Left cardiac atrium (tissue), 4 donors: ENCODE measurements at places on chromosomes 11 and 22. TPM values are rescaled to one million over a fixed set of nuclear protein-coding genes. Genes with fewer than 3 reads are reported as not detected.

DNA sequence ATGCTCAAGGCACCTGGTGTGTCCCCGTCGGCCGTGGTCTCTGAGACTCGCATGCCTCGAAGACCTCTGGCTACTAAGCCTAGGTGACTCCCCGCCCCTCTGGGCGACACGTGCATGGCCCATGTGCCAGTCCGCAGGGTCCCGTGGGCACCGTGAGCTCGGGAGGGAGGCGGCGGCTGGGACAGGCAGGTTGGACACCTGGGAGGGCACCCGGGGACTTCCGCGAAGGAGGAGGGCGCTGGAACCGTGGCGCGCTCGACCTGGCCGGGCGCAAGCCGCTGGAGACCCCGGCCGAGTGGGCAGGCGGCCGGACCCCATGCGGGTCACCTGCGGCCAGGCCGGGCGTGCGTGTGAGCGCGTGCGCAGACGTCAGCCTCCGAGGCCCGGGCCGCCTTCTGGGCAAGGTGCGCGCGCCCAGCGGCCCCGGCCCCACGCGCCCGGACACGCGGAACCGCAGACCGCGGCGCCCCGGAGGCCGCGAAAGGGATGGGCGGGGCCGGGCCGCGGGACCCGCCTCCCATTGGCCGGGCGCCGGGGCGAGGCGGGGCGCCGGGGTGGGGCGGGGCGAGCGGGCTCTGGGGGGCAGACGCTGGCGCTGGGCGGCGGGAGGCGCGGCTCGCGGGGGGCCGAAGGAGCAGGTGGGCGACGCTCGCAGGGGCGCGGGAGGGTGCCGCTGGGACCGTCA, 579 bp upstream of the RASD2 start:
- DNase-seq = peak; percentile 59

- no peak for DNase-seq
Observed at GRCh38 chr11:65850217-65851082, 7.5 kb downstream of the CFL1 start.

DNA sequence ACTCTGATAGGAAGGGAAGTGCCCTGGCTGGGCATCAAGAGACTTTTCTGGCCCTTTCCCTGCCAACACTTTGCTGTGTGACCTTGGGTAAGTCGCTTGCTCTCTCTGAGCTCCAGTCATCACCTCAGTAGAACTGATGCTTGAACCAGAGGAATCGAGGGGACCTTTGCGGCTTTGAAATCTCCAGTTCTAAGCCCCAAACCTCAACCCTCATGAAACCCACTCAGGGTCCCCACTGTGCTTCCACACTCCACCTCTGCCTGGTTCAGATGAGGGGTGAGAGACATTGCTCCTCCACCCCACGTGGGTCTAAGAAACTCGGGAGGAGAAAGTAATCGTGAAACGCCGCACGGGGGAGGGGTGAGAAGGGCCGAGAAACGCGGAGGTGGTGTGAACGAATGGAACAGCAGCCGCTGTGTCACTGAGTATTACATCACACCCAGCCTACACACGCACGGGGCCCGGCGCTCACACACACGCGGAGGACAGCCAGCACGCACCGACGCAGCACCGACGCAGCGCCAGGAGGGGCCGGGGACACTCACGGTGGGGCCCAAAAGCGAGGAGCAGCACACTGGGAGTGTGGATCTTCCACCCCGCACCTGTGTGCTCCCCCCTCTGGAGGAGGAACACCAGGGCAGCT, 4.3 kb downstream of the RTN4RL2 start:
- no peak for DNase-seq

- no peak for DNase-seq
Observed at GRCh38 chr11:655036-655726, 18.1 kb downstream of the DRD4 start.

DNA sequence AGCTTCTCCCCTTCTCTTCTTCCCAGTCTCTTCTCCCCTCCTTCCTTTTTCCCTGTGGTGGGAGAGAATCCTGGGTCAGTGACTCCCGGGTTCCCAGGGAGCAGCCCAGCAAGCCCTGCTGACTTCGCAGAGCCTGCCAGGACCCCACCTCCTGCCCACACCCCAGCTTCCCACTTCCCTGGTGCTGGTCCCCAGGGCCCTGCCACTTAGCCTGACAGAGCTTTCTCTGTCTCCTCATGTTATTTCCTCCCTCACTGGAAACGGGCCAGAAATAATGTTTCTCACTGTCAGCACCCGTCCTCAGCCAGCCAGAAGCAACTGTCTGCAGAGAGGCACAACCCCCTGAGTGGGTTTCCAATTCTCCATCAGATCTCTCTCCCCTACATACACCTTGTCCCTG, 27.1 kb downstream of the C11orf96 start:
- peak; percentile 55 for DNase-seq

CHEK2 gene
- total RNA-seq = 2.9 TPM

- no peak for DNase-seq
Observed at GRCh38 chr11:45091563-45092403, 54.7 kb upstream of the PRDM11 start.

SLC35F2 gene
- 5.3 TPM for total RNA-seq

DNA sequence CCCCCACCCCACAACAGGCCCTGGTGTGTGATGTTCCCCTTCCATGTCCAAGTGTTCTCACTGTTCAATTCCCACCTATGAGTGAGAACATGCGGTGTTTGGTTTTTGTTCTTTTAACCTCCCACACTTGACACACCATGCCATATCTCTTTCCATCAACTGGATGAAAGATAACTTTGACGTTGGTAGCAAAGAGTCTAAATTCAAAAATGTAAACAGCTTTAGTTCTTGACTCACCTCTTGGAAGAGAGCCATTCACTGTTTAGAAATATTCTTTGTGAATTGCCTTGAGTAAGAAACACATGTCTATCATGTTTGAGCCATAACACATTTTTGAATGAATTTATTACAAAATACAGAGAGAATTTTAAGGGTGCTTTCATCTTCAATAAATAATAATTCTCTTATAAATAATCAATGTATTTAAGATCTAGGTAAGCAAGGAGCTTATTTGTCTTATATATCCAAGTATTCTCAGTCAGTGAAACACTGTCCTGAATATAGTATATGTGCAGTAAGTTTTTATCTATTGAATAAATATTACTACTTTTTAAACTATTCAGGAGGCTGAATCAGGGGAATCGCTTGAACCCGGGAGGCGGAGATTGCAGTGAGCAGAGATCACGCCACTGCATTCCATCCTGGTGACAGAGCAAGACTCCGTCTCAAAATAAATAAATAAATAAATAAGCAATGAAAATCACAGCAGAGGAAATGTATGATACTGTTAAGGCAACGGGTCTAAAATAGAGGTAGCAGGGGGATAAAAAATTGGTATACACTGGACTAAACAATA, 6.7 kb downstream of the CARD18 start:
- DNase-seq = no peak

POGLUT3 gene
- 22.5 TPM for total RNA-seq

- peak; percentile 33 for DNase-seq
Observed at GRCh38 chr11:57131080-57131790, 50.5 kb upstream of the LRRC55 start.

- DNase-seq = peak; percentile 91
Observed at GRCh38 chr11:94926698-94927237, 46.6 kb downstream of the CWC15 start.

DNA sequence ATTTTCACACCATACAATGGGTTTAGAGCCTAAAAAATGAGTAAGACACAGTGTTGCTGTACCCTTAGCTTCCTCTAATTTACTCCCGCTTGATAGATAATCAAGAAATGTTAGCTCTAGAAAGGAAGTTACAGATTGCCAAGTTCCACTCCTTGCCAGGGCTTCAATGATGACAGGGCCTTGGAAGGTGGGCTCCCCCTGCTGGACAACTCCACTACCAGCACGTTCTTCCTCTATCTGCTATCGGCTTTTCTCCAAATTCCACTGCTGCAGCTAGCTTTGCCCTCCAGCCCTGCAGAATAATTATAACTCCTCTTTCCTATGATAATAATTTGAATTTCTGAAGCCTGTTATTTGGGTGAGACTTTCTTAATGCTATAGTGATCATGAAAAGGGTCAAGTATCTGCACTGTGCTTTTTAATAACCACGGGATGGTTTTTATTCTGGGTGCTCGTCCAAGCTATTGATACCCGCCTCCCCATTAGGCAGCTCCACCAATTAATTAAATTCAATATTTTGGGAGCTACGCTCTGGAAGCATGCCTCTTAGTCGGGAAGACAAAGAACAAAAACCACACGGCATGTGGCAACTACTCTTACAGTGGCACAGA, 9.0 kb downstream of the SYN3 start:
- DNase-seq = peak; percentile 81

GRCh38 chr11:75431533-75432525, 1.2 kb downstream of the KLHL35 start:
- DNase-seq = no peak

DNA sequence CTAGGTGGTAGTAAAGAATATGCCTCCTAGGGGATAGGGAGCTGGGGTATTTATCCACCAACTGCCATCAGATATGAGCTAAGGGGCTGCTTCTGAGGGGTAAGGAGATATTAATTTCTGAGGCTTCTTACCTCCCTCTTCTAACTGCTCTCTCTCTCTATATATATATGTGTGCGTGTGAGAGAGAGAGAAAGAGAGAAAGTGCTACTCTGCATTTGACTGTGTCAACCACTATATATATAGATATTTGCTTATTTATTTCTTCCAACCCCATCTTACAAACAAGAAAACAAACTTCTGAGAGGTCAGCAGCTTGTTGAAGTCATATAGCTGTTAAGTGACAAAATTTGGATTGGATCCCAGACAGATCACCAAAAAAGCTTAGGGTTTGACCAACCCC, 5.9 kb upstream of the HEPACAM start:
- DNase-seq = no peak

DNA sequence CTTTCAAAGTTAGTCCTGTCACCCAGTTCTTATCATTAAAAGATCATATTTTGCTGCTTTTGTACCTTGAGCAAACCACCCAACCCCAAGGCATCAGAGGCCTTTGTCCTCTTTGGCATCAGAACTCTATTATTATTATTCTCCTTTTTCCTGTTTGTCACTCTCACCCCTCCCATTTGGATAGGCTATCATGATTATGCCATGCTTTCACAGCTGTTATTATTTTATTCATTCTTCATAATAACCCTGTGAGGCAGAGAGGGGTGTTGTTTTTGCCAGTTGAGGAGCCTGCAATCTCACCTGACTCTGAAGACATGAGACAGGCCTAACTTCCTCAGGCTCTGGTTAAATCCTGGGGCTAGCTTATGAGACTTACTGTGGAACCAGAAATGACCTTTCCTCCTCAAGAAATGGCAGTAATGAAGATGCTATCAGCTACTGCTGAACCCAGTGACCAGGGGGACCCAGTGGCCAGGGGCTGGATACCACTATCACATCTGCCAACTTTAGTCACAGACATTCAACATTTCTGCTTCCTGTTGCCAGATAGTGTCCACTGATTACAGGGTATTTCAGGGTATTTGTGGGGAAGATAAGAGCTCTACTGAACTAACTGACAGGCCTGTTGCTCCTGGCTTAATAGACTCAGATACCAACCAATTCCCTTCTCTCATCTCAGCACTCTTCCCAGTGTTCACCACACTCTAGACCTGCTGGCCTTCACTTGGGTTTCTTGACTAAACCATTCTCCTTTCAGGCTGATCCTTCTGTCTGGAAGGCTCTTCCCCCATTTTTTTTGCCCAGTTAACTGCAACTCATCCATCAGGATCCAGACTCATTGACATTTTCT, 11.8 kb upstream of the SWAP70 start:
- DNase-seq = no peak

MYOD1 gene
- not detected for total RNA-seq

- no peak for DNase-seq
Observed at GRCh38 chr11:73623686-73624085, 22.7 kb upstream of the PLEKHB1 start.

DNA sequence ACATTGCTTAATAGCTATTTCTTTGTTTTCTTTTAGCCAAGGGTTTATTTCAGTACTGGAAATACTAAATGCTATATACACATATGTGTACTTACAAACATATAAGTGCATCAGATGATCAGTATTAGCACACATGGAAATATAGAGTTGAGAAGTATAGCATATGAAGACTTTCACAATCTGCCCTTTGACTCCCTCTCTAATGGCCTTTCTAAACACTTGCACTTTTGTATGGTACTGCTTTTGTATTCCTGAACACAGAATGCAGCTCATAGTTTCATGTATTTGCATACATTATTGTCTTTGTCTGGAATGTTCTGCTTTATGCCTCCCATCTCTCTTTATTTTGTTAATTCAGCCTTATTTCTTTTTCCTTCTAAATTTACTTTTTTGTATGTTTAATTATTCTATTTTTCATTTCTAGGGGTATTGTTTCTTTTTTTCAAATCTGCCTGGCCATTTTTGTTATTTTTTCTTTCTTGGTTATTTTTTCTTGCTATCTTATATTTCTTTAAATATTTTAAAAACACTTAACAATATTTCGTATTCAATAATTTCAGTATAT, 28.8 kb downstream of the ACER3 start:
- no peak for DNase-seq

MS4A15 gene
- not detected for total RNA-seq

DNA sequence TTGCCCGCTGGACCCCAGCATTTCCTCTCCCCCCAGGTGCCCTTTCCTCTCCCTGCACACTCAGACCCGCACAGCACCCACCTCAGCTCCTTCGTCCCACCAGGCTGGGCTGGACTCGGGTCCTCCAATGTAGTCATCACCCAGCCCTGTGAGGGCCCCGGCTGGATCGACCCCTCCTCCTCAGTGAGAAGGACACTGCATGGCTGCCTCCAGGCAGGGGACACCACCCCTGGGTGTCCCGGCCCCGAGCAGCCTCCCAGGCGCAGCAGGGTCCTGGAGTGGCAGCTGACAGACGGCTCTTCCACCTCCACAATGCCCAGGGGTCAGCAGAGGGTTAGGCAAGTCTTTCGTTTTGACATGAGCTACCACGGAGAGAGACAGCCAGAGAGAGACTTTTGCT, 11.1 kb upstream of the ELF5 start:
- DNase-seq = no peak
